Myocyte (in vitro differentiated cells): ENCODE measurements at places on chromosomes 1 and 21. TPM values are rescaled to one million over a fixed set of nuclear protein-coding genes. Genes with fewer than 3 reads are reported as not detected.

DNA sequence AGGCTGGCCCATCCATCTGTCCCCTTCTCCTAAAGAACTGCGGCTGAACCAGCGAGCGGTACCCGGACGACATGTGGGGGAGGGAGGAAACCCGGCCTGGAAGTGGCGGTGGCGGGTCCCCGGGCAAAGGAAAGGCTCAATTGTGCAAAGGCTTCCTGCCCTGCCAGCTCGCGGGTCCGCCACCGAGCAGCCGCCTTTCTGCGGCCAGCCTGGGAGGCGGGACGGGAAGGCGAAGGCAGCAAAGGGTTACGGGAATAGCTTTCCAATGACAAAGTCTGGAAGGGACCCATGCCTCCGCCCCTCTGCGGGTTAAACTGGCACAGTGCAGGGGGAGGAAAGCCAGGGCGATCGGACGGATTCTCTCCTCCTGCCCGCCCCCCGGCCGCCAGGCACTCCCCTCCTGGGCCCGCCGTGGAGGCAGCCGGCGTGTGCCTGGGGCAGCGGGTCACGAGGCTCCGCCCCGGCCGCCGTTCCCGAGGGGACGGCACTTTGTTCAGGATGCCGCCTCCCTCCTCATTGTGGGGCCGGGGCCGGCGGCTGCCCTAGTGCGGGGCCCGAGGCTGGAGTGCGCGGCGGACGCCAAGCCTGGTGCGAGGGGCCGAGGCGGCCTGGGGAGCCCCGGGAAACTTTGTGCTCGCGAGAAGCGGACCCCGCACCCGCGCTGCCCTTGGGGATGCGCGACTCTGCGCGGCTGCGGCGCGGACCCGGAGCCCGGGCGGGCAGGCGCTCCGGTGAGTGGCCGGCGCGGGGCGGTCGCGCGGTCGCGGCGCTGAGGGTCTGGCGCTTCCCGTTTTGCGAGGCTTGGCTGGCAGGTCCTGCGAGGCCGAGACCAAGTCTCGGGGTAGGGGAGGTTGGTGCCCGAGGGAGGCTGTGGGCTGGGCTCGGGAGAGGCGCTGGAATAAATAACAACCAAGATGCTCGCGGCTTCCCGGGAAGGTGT, at the start of gene NAV1:
Gene NAV1, plus strand, starts transcription at position 516 of the 940 bp plus-strand sequence. CDS start 83,758 bp downstream, outside the sequence.
- peak; percentile 95 for DNase-seq

DNA sequence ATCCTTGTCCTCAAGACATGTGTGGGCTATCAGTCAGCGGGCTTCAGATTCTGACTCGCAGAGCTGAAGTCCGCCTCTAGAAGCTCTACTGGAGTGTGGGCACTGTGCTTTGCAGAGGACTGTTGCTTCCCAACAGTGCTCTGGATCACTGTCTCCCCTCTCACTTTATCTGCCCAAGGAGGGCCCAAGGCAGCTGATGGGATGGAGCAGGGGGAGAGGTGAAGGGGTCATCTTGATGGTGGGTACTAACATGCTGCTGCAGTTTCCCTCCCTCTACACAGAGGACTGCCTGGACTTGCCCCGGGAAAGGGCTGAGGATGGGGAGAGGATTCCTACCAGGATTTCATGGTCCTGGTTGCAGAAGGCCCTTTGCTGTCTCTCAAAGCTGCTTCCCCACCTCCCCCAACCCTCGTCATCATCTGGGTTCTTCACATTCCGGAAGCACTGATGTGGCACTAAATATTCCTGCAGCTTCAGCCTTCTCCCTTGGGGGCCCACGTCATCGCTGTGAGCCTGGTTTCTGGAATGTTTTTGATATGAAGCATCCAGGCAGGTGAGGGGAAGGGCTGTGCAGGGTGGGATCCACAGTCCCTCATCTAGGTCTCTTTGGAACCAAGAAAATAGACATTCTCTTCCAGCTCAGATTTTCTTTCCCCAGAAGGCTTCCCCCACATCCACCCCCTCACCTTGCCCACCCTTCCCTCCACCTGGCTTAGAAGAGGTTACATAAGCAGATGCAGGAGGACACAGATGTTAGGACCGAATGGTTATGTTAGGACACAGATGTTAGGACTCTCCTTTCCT, 23.2 kb downstream of the NUAK2 start:
- DNase-seq: peak; percentile 86

- DNase-seq: no peak
Observed at GRCh38 chr1:23422941-23423340, 1.6 kb downstream of the TCEA3 start.

- DNase-seq: no peak
Observed at GRCh38 chr1:24216276-24217074, 29.4 kb upstream of the IFNLR1 start.

DNA sequence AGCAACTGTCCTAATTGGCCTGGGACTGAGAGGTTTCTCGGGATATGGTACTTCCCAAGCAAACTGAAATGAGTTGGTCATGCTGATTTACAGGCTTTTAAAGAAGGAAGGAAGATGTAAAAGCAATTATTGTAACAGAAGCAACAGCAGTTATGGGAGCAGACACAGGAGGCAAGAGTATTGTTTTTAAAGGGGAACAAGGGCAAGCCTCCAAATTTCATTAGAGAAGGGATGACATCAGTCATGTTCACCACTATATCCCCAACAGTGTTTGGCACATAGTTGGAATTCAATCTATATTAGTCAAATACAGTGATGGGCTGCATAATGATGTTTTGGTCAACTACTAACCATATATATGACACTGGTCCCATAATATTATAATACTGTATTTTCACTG, 46.0 kb upstream of the JUN start:
- DNase-seq: no peak

GRCh38 chr1:84836145-84836544, 56.9 kb downstream of the LPAR3 start:
- no peak for DNase-seq

GRCh38 chr1:226786550-226786949, 47.5 kb upstream of the ITPKB start:
- DNase-seq: no peak

GRCh38 chr1:86699186-86699585, 5.2 kb upstream of the SH3GLB1 start:
- no peak for DNase-seq

- DNase-seq: no peak
Observed at GRCh38 chr21:37642493-37642892, 273.8 kb downstream of the KCNJ6 start.

DNA sequence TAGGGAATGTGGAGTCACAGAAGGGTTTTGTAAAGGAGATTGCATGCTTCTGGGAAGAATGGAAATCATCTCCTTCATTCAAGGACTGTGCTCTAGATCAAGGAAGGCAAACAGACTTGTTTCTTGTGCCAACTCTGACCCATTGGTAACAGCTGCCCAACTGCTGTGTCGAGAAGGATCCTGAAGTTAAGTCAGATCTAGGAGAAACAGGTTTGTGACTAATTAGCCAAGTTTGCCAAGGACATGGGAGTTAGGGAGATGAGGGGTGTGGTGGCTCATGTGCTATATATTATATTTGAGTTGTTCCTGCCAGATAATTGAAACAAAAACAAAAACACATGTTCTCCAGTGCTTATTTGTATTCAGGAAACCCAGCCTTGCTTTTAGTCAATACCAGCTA, 251.2 kb upstream of the USP24 start:
- peak; percentile 26 for DNase-seq

DNA sequence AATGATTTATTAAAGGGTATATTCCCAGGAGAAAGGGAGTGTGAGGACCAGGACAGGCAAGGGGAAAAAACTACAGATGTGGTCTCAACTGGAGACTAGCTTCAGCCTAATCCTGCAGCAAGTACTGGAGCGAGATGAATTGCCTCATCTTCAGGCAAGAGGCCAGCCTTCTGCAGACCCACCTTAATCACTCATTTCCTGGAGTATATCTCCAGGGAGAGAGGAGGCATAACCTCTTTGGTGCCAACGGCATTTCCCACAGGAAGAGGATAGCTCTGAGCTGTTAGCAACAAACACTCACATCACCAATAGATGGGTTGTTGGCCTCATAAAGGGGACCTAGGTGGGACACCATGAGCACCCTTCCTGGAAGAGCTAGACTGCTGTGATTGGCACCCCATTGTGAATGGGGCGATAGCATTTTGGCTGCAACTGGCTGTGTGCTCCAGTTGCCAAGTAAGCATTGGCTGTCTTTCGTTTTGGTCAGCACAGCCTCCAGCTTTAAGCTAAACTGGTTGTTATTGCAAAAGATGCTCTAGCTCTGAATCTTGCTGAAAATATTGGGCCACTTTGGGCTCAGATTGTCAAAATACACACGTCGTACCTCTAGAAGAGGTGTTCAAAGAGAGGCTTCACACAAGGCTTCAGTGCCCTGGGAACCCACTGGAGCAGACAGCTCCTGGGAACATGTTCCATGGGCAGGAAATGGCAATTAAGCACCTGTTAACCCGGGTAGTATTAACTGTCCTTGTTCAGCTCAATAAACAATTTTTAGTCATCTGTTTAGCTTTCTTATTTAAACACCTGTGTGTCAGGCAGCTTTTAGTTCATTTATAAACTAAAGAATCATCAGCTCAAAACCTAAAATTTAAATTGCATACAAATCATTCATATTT, 314.8 kb upstream of the C1orf87 start:
- no peak for DNase-seq

- no peak for DNase-seq
Observed at GRCh38 chr1:205568135-205568468, 63.6 kb downstream of the CDK18 start.

DNA sequence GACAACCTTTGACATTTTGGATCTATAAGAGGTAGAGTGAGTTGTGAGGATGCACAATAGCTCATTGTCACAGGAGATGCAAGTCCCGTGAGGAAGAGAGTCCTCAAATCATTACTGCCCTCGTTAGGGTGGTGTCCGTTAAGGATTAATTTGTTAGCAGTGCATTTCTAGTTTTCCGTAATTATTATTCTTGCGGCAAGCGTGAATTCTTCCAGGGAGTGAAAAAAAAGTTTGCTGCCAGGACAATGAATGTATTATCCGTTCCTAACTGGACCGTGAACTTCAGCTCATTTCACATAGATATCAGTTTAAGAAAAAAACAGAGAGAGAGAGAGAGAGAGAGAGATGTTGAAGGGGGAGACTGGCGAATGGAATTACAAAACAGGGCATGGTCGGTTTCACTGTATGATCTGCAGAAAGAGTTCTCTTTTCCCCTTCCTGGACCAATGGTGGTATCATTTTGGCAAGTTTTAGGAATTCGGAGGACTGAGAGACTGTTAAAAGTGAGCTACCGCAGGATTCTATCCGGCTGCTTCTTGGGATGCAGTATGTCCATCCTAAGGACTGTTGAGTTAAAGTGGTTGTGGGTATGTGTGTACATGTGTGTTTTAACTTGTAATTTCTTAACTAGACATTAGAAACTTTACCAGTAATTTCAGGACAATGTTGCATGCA, 216.0 kb upstream of the NFIA start:
- no peak for DNase-seq

- DNase-seq: no peak
Observed at GRCh38 chr1:55699228-55699627, 484.1 kb upstream of the USP24 start.

The BNIPL gene
- total RNA-seq: 1.4 and 1.8 TPM in 2 replicates

The SPTA1 gene
- total RNA-seq: not detected in 2 replicates

The KCNK2 gene
- total RNA-seq: 6.9 and 8.7 TPM in 2 replicates

The ANGPTL7 gene
- 0.99 and 2.8 TPM in 2 replicates for total RNA-seq

The CASZ1 gene
- total RNA-seq: 11.6 and 20.8 TPM in 2 replicates

The PERM1 gene
- total RNA-seq: 1.4 TPM in 1 of 2 replicates, not detected in the other

The SYNC gene
- 131 and 152 TPM in 2 replicates for total RNA-seq
